ENCODE measurements at places on chromosomes 4 and X.

- no peak for ATAC-seq
Observed at GRCh38 chr4:16752150-16752549, 146.3 kb downstream of the LDB2 start.

DNA sequence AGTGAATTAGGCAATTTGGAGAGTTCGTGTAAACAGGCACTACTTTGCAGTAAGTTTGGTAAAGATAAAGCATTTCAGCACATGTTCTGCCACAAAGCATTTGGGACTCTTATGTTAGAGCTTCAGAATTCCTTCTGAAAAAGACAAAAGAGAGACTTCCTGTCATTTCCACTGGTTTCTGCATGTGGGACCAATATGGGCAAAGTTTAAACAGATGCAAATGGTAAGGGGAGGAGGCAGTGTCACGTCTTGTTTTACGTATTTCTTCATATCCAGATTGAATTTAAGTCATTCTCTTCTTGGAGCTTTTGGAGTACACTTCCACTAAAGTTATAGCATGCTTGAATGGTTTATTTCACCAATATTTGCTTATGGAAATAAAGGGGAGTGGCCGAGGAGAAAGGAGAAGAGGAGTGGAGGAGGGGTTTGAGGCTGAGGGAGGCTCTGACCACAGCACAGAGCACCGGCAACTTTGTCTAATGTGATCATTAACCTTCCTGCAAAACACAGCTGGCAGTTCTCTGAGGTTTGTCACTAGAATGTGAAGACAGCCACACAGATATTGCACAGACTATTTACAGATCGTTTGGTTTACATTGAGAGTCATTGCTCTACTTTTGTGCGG, at the start of gene APELA:
TSS of gene APELA (plus strand) at position 479 of the 625 bp plus-strand sequence. CDS start 154 bp downstream, outside the sequence.
- no peak for ATAC-seq

GRCh38 chr4:76772498-76773106, 125.3 kb downstream of the SOWAHB start:
- ATAC-seq: no peak

GRCh38 chr4:22778547-22779163, 85.9 kb downstream of the GBA3 start:
- ATAC-seq: no peak

DNA sequence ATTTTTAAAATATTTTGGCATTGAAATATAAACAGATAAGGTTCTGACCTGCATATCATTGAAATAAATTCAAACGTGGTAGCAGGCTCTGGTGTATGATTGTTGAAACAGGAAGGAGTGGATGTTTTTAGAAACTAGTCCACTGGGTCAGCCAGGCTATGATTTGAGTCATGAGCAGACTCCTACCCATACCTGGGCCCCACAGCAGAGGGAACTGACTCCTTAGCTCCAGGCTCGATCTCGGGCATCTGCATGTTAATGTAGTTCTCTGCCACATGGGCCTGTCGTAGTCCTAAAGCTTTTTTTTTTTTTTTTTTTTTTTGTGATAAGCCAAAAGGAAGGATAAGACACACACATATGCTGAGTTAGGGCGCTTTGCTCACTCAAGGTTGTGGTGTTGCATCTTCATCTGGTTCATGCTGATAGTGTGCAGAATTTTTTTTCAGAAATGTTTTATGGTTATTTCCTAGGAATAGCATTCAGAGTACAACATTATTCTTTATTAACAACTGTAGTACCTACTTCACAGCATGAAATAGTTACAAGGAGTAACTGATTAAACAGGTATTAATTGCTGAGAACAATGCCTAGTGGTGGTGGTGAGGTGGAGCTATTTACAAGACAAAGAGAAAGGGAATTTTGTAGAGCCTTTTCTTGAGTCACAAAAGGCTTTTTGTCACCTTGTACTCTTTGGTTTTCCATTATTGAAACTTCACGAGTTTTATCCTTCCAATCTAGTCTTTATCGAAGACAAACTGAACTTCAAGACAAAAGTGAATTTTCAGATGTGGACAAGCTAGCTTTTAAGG, 27.3 kb downstream of the OFD1 start:
- ATAC-seq: peak; percentile 82

GRCh38 chr4:158259955-158260575, 49.8 kb downstream of the TMEM144 start:
- no peak for ATAC-seq

GRCh38 chrX:16671005-16671404, 21.0 kb downstream of the S100G start:
- ATAC-seq: no peak

GRCh38 chr4:87103086-87103485, 117.3 kb downstream of the KLHL8 start:
- ATAC-seq: peak; percentile 18

DNA sequence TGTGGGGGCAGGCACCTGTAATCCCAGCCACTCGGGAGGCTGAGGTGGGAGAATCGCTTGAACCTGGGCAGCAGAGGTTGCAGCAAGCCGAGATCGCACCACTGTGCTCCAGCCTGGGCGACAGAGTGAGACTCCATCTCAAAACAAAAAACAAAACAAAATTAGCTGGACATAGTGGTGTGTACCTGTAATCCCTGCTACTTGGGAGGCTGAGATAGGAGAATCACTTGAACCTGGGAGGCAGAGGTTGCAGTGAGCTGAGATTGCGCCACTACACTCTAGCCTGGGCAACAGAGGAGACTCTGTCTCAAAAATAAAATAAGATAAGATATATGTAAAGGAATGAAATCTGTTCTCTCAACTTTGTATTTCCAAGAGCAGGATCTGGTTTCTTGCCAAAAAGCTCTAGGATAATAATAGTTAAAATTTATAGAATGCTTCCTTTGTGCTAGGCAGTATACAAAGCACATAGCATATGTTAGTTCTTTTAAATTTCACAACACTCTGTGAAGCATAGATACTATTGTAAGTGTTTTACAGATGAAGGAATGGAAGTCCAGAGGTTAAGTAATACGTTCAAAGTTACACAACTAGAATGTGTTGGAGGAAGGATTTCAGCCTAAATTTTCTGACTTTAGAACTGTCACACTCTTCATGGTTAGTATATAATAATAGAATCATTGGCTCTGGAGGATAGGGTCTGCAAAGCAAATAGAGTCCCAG, 10.3 kb downstream of the MRPL1 start:
- no peak for ATAC-seq

GRCh38 chr4:166989886-166990285, 244.4 kb downstream of the SPOCK3 start:
- no peak for ATAC-seq

DNA sequence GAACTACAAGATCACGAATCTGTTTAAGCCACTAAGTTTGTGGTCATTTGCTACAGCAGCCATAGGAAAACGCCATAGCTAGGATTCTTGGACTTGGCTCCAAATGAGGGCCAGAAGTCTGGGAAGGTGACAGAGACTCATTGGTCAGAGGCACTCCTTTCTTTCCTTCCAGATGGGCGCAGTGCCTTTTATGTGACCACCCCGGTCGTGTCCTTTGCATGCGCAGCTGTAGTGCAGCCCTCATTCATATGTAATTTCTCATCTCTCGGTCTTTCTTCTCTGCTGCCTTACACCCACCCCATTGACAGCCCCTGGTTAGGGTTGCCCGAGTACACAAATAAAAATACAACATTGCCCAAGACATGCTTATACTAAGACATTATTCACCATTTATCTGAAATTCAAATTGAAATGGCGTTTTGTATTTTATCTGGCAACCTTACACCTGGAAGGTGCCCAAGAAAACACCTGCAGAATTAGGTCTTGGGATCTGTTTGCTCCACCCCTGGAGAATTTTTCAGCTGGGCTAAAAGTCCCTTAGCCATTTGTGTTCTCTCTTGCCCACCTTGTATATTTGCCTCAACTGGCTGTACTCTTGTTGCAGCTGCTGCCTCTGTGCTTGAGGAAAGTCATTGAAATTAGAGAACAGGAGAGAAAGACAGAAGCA, 21.9 kb downstream of the CCKAR start:
- no peak for ATAC-seq

DNA sequence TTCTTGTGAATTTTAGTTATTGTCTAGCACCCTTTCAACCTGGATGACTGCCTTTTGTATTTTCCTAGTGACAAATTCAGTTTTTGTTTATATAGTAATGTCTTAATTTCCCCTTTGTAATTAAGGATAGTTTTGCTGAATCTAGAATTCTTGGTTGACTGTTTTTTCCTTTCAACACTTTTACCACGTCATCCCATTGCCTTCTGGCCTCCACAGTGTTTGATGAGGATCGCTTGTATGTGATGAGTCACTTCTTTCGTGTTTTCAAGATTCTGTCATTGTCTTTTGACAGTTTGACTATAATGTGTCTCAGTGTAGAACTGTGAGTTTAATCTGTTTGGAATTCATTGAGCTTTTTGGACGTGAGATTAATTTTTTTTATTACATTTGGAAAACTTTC, 30.1 kb downstream of the KDM6A start:
- peak; percentile 90 for ATAC-seq

DNA sequence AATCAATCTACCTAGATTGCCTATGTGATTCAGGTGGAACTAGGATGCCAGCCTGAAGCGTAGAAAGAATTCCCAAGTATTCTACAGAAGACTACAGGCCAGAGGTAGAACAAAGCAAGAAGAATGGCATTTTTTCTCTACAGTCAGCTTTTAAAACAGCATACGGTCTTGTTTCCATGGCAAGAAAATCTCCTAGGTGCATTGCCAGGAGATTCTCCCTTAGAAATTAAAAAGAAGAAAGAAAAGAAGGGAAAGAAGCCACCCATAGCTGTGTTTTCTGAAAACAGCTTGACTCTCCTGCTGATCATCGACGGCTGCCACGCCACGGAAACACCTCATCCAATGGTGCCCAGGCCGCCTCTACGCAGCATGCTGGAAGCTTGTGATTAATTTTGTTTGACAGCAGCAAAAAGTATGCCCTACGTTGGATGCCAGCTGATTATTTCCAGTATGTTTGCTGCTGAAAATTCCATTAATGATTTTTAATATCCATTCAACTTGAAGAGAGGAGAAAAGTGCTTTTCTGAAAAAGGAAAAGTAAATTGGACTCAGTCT, 24.1 kb downstream of the ANK2 start:
- ATAC-seq: no peak

GRCh38 chr4:73847526-73848182, 5.4 kb upstream of the PF4V1 start:
- ATAC-seq: no peak

DNA sequence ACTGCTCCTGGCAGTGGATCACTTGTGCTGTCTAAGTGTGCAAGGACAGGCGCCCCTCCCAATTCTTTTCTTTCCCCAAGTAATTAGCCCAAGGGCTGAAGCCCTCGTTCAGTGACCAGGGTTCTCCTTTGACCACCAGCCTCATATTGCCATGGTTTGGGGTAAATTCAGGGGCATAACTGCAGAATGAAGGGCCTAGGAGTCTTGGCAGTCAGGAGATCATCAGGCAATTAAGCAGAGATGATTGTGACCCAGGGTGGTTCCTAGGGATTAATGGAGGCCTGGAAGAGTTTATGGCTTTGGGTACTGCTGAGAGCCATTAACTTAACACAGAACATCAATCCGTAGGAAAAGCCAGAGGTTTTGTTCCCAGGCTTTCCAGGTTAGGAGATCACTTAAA, 170.7 kb downstream of the PTTG2 start:
- no peak for ATAC-seq

GRCh38 chrX:112012360-112012759, 70.2 kb downstream of the TRPC5 start:
- no peak for ATAC-seq

GRCh38 chr4:84502333-84502954, 3.4 kb upstream of the NKX6-1 start:
- ATAC-seq: no peak

- peak; percentile 71 for ATAC-seq
Observed at GRCh38 chr4:120636120-120636630, 286.4 kb downstream of the PRDM5 start.

DNA sequence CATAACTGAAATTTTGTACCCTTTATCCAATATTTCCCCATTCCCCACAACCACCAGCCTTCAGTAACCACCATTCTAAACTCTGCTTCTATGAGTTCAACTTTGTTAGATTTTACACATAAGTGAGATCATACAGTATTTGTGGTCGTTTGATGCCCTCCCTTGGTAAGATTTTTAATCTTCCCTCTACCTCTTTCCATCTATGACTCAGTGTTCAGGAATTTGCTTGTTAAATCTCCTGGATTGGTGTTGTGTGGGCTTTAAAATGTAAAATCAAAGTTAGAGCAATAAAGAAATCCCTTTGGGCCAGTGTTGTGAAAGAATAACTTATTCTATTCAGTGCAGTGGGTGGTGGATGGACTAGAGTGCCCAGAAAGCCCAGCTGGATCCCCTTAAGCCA, 37.4 kb downstream of the SLC16A2 start:
- peak; percentile 21 for ATAC-seq

GRCh38 chr4:6613676-6614651, 26.5 kb upstream of the MRFAP1 start:
- no peak for ATAC-seq

DNA sequence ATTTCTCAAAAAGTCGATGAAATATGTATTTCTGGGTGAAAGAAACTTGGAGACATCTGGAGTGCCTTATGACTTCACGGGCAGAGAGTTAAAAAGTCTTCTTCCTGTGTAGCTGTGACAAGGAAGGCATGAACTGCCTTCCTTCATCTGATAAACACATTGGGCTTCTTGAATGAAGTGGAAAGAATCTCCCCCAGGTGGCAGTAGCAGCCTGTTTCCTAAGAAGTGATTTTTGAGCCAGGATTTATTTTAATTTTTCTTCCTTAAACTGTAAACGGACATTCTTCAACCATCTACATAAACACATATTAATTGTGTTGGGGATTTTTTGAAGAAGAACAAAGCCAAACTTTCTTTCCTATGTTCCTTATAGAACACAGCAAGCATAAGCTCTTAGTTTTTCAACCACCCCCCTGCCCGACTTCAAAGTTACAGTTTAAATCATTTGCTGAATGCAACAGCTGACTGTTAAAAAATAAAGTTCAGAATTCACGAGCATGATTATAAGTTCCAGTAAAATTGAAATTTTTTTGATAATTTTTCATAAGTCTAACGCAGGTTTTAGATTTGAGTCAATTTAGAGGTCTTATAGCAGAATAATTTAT, 980 bp upstream of the GIMD1 start:
- ATAC-seq: no peak

GRCh38 chr4:740011-740410, 34.4 kb downstream of the PCGF3 start:
- ATAC-seq: no peak

DNA sequence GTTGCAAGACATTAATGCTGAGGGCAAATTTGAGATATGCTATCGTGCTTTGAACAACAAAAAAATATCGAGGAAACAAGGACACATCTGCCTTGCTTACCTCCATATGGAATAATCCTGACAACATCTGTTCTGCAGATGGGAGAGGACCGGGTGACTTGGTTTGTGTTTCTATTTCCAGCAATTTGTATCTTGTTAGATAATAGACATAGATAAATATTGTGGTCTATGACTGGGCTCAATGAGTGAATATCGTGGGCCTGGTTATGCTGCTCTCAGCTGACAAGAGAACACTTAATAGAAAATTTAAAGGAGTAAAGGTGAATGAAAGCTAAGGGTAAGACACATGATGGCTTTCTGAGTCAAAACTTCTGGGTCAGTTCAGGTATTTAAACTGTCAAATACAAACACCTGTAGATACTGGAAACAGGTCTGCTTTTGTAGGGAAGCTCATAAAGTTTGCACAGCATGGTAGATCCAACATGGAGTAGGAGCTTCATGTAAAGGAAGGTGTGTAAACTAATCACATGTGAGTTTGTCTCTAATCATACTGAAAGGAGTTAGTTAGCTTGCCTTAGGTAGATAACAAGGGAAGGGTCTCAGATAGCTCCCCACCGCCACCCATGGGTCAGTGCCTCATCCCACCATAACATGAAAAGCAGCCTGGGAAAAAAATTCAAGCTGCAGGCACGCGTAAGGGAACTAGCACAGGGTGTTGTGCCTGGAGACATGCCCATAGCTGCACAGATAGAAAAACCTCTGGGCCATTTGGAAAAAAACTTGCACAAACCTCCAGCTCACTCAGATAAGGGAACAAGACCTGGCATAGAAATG, 904.1 kb upstream of the EPHA5 start:
- no peak for ATAC-seq

Measured in activated T-helper 17 cell treated with anti-CD3 and anti-CD28 coated beads, Interleukin-2, amount 50 U/mL, for 72 hours (primary cell).